Osteoblast (primary cell): ENCODE measurements at places on chromosomes 1 and 21.

- H3K27me3 ChIP-seq, result peaks cover 23% of the 10 kb centered on the region
- H3K27ac ChIP-seq, result no peak overlapping the region
- no peaks in the 10 kb centered on the region for H3K36me3 ChIP-seq
- H3K4me3 ChIP-seq, result no peak overlapping the region
Observed at GRCh38 chr1:2124446-2125198, 70.0 kb downstream of the FAAP20 start.

GRCh38 chr21:36403713-36404112 is 18.5 kb downstream of the CHAF1B start:
- DNase-seq, result no peak
- H3K4me1 ChIP-seq, result no peaks in the 10 kb centered on the region
- H3K27ac ChIP-seq, result no peak overlapping the region

GRCh38 chr1:15833069-15833679 is 14.3 kb upstream of the SPEN start:
- no peak for DNase-seq
- peaks cover 5% of the 10 kb centered on the region for H3K4me1 ChIP-seq
- no peaks in the 10 kb centered on the region for H3K27me3 ChIP-seq
- H3K27ac ChIP-seq, result peak overlapping the region; percentile 98
- H3K4me3 ChIP-seq, result peak overlapping the region; percentile 89

DNA sequence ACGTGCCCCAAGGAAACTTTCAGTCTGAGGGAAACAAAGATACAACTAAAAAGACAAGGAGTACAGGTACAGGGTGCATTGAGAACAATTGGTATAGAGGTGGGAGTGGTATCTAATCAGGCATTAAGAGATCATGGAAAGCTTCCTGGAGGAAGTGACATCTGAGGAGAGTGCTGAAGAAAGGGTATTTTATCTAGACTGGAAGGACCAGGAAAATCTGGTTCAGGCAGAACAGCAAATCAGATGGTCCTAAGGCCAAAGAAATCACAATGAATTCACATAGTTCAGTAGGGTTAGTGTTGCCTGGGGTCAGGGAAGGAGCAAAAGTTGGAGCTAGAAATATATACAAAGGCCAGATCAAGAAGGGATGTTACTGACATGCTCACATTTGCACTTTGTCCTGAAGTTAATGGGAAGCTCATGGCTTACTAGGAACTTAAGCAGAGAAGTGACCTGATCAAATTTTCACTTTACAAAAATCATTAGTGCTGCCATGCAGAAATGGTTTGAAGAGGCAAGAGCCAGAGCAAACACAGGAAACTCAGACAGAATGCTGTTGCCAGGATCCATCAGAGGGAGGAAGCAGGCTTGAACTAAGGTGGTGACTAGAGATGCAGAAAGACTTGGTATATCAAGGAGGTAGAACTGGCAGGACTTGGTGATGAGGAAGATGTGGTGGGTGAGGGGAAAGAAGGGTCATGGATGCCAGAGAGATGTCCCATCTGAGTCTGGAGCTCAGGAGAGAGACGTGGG is 14.5 kb upstream of the CTTNBP2NL start:
- H3K27ac ChIP-seq, result no peak overlapping the region
- H3K4me1 ChIP-seq, result no peaks in the 10 kb centered on the region
- DNase-seq, result no peak
- H3K36me3 ChIP-seq, result no peaks in the 10 kb centered on the region

GRCh38 chr1:114286179-114286578 is 132.5 kb upstream of the SYT6 start:
- H3K27ac ChIP-seq, result no peak overlapping the region
- DNase-seq, result no peak
- no peak overlapping the region for H3K4me3 ChIP-seq
- H3K4me1 ChIP-seq, result no peaks in the 10 kb centered on the region
- H3K27me3 ChIP-seq, result peaks cover 6% of the 10 kb centered on the region
- H3K36me3 ChIP-seq, result no peaks in the 10 kb centered on the region

- DNase-seq, result peak; percentile 57
- peaks cover 38% of the 10 kb centered on the region for H3K4me1 ChIP-seq
- H3K27ac ChIP-seq, result peak overlapping the region; percentile 96
- H3K4me3 ChIP-seq, result peak overlapping the region; percentile 23
- H3K27me3 ChIP-seq, result no peaks in the 10 kb centered on the region
- no peaks in the 10 kb centered on the region for H3K36me3 ChIP-seq
Observed at GRCh38 chr1:172320733-172321132, 99.8 kb upstream of the C1orf105 start.

- DNase-seq, result no peak
- no peaks in the 10 kb centered on the region for H3K4me1 ChIP-seq
- H3K27ac ChIP-seq, result no peak overlapping the region
- H3K27me3 ChIP-seq, result peaks cover 6% of the 10 kb centered on the region
- no peaks in the 10 kb centered on the region for H3K36me3 ChIP-seq
Observed at GRCh38 chr1:40847023-40847745, 15.0 kb downstream of the CITED4 start.

GRCh38 chr1:42935971-42936308 is 22.7 kb downstream of the SLC2A1 start:
- DNase-seq, result no peak
- peak overlapping the region; percentile 43 for H3K27ac ChIP-seq
- H3K4me1 ChIP-seq, result peaks cover 37% of the 10 kb centered on the region
- H3K36me3 ChIP-seq, result peaks cover 20% of the 10 kb centered on the region

GRCh38 chr21:45253180-45253579 is 34.5 kb downstream of the POFUT2 start:
- no peak overlapping the region for H3K4me3 ChIP-seq
- H3K36me3 ChIP-seq, result no peaks in the 10 kb centered on the region
- peak; percentile 92 for DNase-seq

GRCh38 chr21:42191696-42192595 is 27.0 kb upstream of the ABCG1 start:
- H3K27me3 ChIP-seq, result no peaks in the 10 kb centered on the region
- no peak for DNase-seq
- H3K36me3 ChIP-seq, result no peaks in the 10 kb centered on the region
- no peak overlapping the region for H3K27ac ChIP-seq
